Natural killer cell (primary cell): ENCODE measurements at places on chromosomes 1 and 21. TPM values are rescaled to one million over a fixed set of nuclear protein-coding genes. Genes with fewer than 3 reads are reported as not detected.

Gene RHOC
- total RNA-seq, result 199 TPM

Gene CGN
- total RNA-seq, result 0.80 TPM

Gene HLCS
- total RNA-seq, result 33.0 TPM

Gene FCGR3B
- 18.2 TPM for total RNA-seq

Gene DNAI4
- total RNA-seq, result 1.4 TPM

Gene ZNF683
- 38.2 TPM for total RNA-seq

Gene RTCA
- 52.3 TPM for total RNA-seq

Gene ZMPSTE24
- total RNA-seq, result 19.5 TPM

Gene OR2L2
- total RNA-seq, result not detected

Gene GJC2
- 2.2 TPM for total RNA-seq

Gene PGLYRP3
- not detected for total RNA-seq

Gene LCE3E
- total RNA-seq, result not detected

Gene HNRNPR
- total RNA-seq, result 134 TPM

Gene NUP133
- total RNA-seq, result 34.5 TPM

Gene THEMIS2
- 104 TPM for total RNA-seq

Gene RIPPLY3
- total RNA-seq, result not detected

Gene COL11A1
- not detected for total RNA-seq

Gene OR2L3
- not detected for total RNA-seq

Gene VHLL
- not detected for total RNA-seq

Gene MTARC1
- total RNA-seq, result not detected

Gene RAB42
- 0.38 TPM for total RNA-seq

Gene PALMD
- not detected for total RNA-seq

Gene ATP1A4
- not detected for total RNA-seq

Gene GSTM1
- total RNA-seq, result not detected

Gene OR2AK2
- total RNA-seq, result not detected

Gene S100A5
- total RNA-seq, result not detected

Gene SLAMF8
- 2.8 TPM for total RNA-seq

Gene PRPF38A
- 97.2 TPM for total RNA-seq

Gene IFFO2
- 52.4 TPM for total RNA-seq

Gene MTR
- total RNA-seq, result 41.1 TPM

Gene SLFNL1
- 0.09 TPM for total RNA-seq

Gene SMIM11
- 1.5 TPM for total RNA-seq

Gene GNG4
- 0.07 TPM for total RNA-seq

Gene HMCN1
- total RNA-seq, result 0.39 TPM
